Stimulated activated naive CD4-positive, alpha-beta T cell (primary cell): ENCODE measurements at places on chromosomes 16 and 17.

GRCh38 chr17:915538-916201, 63.9 kb downstream of the NXN start:
- DNase-seq = no peak

- no peak for DNase-seq
These were observed 80.4 kb downstream of the MRM3 start for GRCh38 chr17:862582-862981.

DNA sequence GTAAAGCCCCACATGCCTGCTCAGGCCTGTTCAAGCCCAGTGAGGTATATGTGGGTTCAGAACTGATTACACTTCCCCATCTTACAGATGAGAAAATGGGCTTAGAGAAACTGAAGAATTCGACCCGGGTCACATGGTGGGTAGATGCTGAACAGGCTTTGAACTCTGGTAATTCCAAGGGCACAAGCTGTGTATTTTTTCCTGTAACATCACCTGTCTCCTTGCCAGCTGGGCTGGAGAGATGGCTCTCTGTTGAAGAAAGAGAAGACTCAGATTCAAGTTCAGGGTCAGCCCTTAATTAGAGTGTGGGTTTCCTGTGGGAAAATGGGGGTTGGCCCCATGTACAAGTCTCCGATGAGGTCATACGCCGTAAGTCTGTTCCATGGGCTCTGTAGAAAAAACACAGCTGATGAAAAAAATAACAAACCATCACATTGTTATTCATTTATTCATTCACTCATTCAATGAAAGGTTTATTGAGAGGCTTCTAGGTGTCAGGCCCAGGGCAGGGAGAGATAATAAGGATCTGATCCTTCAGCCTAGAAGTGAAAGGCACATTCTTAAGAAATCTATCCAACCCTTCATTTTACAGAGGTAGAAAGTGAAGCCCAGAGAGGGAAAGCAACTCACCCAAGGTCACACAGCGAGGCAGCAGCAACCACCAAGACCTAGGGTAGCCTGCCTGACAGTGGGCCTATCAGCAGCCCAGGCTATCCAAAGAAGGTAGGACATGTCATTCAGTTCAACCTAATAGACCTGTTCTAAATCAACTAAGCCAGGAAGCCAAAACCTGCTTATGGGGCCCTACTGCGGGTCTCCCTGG, 482.8 kb downstream of the SOX9 start:
- DNase-seq = no peak

DNA sequence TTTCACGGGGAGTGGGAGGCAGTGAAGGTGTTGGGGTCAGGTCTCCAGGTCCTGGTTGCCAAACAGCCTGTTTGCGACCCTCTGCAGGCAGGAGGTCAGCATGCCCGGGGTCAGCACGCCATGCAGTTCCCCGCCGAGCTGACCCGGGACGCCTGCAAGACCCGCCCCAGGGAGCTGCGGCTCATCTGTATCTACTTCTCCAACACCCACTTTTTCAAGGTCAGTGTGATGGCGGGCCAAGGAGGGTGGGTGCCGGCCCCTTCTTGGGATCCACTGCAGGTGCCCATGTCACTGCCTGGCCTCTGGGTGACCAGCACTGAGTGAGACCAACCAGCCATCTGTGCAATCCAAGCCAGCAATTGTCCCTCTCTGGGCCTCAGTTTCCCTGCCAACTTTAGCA, 21.3 kb downstream of the ADGRG5 start:
- no peak for DNase-seq

GRCh38 chr17:47785538-47786123, 36.0 kb downstream of the OSBPL7 start:
- DNase-seq = no peak

DNA sequence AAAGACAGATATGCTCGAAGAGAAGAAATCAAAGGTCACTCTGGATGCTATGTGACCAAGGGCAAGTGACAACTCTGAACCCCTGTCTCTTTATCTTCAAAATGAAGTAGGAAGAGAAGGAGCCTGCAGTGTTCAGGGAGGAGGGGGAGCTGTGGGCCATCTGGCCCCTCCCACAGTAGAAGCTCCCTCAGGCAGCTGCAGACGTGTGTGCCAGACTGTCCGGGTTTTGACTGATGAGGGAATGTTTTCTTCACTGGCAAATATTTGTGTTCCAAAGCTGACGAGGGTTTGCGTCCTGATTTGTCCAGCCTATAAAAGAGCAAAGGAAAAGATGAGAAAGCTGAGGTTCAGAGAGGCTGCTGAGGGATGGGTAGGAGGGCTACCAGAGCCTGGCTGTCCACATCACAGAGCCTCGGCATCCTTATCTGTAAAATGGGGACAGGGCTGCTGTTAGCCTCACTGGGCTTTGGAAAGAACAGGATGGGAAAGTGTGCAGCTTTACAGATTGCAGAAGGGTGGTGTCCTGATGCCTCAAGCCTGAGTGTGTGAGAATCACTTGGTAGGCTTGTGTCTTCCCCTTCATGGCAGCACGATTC, 1.8 kb upstream of the GINS2 start:
- DNase-seq = no peak

DNA sequence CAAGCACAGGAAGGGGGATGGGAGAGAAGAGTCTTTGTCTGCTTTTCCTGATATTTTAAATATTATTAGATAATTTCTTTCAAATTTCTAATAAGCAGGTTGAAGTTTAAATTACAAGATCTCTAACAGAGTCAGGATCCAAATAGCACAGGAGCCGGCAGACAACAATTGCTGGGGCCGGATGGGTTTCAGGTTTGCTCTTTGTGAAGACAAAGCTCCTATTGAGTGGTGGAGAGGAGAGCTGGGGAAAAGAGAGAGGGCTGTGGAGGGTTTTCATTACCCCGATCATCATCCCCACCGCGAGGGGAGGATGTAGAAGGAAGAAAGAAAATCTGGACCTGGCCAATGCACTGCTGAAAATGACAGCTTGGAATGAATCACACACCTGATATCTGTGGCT, 197.3 kb downstream of the SOX9 start:
- no peak for DNase-seq

DNA sequence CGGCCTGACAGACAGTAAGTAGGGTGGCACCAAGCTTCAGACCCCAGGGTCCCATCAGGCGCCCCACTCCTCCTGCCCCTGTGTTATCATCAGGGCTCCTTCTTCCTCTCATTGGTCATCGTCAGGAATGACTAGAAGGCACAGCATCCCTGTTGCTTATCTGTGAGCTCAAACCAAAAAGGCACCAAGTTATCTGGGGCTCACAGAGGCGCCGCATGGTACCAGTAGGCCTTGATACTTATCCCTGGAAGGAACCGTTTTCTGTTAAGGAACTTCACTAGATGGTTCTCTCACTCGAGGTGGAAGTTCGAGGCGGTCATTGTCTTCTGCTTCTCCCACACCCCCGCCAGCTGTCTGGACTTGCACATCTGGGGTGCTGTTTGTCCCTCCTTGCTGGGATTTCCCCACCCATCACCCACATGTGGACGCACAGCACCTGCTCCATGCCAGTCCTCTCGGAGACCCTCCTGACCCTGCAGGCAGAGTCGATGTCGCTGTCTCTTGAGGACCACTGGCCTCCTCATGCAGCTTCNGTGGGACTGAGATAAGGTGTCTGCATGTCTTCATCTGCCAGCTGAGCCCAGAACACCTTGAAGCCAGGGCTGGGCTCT, 52.1 kb downstream of the METRNL start:
- no peak for DNase-seq

DNA sequence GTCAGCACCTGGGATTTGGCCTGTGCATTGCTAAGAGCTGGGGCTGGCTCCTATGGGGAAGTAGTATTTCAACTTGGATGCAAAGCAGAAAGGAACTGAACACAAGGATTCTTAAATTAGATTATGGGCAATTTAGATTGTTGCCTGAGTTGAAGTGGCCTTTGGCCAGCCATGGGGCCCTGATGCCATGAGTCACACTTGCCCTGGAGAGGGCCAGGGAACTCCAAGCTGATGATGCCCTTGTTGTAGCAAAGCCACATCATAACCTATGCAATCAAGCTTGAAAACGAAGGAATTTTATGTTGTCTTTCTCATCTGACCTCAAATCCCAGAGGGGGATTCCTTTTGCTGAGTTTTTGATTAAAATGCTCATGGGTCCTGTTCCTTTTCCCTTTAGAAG, 3.9 kb upstream of the SPATA32 start:
- DNase-seq = no peak

DNA sequence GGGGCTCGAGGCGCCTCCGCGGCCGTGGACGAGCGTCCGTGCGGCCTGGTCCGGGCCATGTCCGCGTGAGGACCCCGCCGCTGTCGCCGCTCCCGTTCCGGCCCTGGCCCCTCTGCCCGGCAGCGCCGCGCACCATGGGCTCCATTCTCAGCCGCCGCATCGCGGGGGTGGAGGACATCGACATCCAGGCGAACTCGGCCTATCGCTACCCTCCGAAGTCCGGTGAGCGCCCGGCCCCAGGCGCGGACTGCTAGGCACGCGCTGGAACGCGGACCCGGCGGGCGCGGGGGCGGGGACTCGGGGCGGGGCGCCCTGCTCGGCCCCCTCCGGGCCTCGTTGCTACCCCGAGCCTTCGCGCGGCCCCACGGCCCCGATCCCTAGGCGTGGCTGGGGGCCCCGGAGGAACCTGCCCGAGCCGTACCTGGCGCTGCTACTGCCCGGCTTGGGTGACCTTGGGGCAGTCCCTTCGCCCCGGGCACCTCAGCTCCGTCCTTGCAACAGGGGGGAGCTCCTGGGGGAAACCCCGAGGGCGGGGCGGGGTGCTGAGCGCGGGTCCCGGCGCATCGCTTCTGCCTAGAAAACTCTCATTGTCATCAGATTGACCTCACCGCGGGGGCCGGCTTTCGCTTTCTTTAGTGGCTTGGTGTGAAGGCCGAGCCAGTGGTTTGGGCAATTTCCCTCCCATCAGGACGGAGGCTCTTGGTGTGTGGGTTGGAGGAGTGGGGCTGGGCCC, 367 bp downstream of the MGRN1 start:
- DNase-seq = peak; percentile 66

DNA sequence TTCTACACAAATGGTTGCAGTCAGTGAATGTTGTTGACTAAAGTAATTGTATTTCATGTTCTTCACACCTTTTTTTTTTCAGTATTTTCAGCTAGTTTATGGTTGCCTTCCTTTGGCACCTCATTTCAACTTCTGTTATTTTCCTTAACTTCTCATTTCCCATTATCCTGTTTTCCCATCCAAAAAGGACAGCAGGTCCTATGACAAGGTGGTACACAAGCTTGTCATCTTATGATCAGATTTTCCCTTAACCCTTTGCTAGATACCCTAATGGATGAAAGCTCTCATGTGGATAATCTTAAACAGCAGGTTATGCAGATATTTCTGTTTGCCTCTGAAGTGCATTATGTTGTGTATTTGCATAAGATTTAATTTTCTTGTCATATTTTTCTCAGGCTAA, 7.1 kb upstream of the ASIC2 start:
- DNase-seq = no peak

DNA sequence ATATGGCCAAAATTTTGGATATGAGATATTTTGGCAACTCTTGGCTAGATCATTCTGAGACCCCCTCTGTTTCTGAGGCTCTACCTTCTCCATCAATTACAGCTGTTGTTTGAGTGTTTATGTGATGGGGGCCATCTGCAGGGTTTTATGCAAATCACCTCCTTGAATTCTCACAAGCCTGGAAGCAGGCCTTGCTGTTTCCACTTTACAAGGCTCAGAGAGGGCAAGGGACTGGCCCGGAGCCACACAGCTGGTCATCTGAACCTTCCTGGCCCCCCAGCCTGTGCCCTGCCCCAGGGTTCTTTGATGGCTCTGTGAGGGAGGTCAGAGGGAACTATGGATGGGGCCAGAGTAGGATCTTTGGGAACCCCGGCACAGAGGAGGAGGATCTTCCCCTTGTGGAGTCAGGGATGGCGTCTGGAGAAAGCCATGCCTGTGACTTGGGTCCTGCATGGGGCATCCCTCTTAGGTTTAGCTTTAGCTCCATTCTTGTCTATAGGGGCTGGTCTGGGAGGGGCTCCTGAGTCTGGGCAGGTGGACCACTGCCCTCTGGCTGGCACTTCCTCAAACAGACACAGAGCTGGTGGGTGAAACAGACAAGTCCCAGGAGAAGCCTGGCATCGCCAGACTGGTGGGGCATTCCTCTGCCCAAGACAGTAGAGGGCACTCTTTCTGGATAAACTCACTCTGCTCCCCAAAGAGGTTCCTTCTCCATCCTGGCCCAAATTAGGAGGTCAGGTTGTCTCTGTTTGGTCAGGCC, 26.2 kb downstream of the IL21R start:
- DNase-seq = no peak

- no peak for DNase-seq
These were observed 52.0 kb upstream of the LHX1 start for GRCh38 chr17:36885153-36885735.

- DNase-seq = peak; percentile 71
These were observed 596 bp upstream of the PFN1 start for GRCh38 chr17:4948931-4949320.
